MCF 10A (cell line): ENCODE measurements at places on chromosomes 2 and 18. TPM values are rescaled to one million over a fixed set of nuclear protein-coding genes. Genes with fewer than 3 reads are reported as not detected.

DNA sequence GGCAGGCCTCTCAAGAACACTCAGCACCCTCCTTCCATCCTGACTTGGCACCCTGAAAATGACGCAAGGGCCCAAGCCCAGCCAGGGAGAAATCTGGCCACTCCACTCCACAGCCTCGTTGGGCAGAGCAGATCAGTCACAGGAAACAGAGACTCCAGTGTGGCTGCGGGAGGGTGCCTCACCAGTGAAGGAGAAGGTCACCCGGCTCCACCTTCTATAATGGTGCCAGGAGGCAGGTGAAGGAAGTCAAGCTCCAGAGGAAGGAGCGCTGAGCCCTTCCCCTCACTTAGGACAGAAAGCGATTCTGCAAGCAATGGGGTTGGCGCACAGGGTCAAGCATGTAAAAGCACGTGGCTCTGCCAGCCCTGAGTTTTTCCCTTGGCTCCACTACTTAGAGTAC is 35.3 kb downstream of the CRACDL start:
- DNase-seq, result no peak

The TXNL4A gene
- 207 and 245 TPM in 2 replicates for total RNA-seq

- peak; percentile 15 for DNase-seq
Observed at GRCh38 chr18:13530879-13531387, 195.4 kb downstream of the FAM210A start.

- no peak for DNase-seq
Observed at GRCh38 chr2:112004253-112004645, 50.8 kb upstream of the TMEM87B start.

DNA sequence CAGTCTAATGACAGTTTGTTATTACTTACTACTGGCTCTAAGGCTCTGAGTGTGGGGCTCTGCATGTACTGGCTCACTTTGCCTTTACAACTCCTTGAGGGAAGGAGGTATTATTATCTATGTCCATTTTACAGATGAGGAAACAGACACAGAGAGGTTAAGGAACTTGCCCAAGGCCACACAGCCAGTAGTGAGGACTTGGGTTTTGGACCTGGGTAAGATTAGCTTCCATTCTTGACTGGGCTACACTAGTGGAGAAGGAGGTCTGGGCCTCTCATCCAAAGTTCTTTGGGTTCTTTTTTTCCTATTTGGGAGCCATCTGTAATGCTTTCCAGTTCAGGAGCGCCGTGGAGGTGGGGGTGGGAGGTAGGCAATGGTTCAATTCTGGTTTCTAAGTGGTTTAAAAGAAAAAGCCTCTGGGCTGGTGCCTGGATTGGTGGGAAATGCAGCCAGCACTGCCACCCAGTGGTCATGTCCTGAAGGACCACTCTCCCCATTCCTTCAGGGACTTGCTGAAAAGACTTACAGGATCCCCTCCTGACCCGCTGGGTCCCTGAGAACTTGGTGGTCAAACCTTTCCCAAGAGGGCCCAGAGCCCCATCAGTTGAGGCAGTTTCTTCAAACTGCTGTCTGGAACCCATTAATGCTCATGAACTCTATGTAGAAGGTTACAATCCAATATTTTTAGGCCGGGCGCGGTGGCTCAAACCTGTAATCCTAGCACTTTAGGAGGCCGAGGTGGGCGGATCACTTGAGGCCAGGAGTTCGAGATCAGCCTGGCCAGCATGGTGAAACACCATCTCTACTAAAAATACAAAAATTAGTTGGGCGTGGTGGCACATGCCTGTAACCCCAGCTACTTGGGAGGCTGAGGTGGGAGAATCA is 38.6 kb upstream of the NOTO start:
- peak; percentile 72 for DNase-seq

The LHCGR gene
- not detected in 2 replicates for total RNA-seq

- DNase-seq, result no peak
Observed at GRCh38 chr2:186894478-186894877, 45.5 kb upstream of the ZSWIM2 start.

The DRC1 gene
- not detected in 2 replicates for total RNA-seq

The KYNU gene
- total RNA-seq, result 143 and 160 TPM in 2 replicates

DNA sequence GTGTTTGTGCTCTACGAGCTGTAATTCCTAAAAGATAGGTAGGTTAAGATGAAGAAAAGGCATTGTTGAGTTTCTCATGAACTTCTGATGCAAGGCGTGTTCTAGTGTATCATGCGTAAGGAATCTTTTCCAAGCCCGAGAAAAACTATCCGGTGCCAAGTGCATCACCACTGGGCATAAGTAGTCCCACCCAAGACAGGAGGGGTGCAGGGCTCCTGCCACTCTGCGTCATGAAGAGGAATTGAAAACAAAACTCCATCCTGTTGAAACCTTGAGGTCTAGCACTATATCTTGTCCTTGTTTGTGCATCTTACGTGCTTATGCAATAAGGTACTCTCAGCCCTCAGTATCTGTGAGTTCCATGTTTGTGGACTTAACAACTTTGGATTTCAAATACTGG is 45.7 kb downstream of the RAB31 start:
- peak; percentile 96 for DNase-seq

DNA sequence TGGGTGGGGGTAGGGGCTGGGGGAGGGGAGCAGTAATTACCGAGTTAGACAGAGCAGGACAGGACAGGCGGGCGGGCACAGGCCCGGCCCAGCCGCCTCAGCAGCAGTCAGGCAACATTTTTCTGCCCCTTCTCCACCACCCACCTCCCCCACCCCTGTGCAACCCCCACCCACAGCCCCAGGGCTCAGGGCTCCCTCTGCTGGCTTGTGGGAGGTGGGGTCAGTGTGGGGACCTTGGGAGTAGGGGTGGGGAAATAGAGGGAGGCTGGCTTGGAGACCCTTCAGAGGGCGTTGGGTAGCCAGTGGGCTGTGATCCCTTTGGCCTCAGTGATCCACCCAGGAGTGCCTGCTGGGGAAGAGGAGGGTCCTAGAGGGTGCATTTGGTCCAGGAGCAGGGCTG is 6.4 kb downstream of the WNT6 start:
- no peak for DNase-seq

The ALKAL2 gene
- not detected in 2 replicates for total RNA-seq

The ATP6V1C2 gene
- total RNA-seq, result 0.19 and 0.47 TPM in 2 replicates

The NT5C1B gene
- total RNA-seq, result not detected in 2 replicates

DNA sequence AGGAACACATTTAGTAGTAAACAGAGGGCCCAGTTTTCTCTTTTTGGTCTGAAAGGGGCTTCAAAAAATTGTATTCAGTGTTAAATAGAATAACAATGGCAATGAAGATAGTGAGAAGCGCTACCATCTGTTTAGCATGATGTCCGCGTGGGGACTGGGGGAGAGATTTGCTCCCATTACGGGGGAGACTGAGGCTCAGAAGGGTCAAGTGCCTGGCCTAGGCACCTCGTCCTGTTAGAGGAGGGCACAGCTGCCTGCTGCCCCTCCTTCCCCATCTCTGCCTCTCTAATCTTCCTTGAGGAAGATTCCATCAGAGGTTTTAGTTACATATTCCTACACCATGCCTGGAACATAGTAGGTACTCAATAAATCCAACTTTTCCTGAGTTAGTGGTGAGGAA is 10.1 kb upstream of the TMEM185B start:
- DNase-seq, result no peak

The DHRS9 gene
- total RNA-seq, result 0.21 TPM in 1 of 2 replicates, not detected in the other

- DNase-seq, result no peak
Observed at GRCh38 chr2:147468963-147469362, 375.9 kb upstream of the ACVR2A start.

DNA sequence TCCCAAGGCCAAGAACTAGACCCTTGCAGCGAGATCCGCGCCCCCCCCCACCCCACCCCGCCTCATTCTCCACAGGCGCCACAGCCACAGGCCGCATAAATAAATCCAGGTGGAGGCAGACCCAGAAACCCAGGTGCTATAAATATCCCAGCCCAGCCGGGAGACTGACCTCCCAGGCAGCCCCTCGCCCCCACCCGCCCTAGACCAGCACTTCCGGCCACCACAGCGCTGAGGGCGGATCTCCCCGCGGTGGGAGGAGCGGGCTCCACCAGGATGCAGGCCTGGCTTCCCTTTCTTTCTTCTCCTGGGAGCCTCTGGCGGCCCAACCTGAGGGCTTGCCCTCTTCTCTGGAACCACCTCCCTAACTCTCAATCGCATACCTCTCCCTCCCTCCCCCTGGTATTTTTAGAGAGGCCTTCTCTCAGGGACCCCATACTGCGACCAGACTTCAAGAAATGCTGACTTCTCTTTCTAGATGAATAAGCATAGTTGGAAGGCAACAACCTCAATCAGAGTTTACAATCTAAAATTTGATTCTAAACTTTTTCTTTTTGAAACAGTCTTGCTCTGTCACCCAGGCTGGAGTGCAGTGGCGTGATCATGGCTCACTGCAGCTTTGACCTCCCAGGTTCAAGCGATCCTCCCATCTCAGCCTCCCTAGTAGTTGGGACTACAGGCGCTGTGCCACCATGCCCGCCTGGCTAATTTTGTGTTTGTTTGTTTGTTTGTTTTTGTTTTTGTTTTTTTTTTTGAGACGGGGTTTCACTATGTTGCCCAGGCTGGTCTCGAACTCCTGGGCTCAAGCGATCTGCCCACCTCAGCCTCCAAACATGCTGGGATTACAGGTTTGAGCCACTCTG is 55.0 kb downstream of the PKDCC start:
- DNase-seq, result no peak

The AGBL5 gene
- total RNA-seq, result 18.9 and 22.7 TPM in 2 replicates

- DNase-seq, result no peak
Observed at GRCh38 chr2:169980643-169981042, 153.4 kb downstream of the UBR3 start.
